ENCODE measurements at places on chromosomes 1 and 21.

DNA sequence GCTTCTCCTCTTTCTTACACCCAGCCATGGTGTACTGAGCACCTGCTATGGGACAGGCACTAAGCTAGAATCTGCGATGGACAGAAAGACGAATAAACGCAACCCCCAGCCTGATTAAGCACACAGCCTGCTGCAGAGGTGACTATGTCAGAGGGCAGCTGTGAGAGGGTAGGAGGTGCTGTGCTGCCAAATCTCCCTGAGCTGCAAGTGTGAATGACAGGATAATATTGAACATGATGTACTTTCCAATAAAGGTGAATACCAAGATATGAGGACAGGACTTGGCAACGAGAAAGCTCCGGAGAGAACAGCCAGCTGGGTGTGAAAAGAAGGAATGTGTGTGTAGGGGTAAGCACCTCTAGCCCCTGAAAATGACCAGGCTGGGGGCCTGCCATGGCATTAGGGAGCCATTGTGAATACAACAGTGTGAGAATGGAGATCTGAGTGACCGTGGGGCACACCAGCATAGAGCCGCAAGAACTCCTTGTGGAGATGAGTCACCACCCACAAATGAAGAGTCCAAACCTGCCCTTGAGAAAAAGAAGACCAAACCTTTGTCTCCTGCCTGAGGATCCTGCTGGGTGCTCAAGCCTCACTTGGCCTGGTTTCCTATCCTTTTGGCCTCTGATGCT lies 83.0 kb upstream of the ATF3 start:
- DNase-seq = peak; percentile 65

DNA sequence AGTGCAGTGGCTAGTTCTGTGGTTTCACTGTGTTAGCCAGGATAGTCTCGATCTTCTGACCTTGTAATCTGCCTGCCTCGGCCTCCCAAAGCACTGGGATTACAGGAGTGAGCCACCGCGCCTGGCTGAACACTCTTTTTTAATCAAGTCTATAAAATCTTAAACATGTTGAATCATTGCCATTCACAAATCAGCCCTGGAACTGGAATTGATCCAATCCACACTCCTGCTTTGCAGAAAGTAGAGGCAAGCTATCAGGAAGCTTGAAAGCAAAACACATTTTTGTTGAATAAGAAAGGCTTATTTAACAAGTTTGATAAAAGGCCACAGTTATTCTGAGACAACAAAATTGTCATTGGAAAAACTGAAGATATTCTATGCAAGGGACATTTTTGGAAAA lies 18.3 kb upstream of the EFHD2 start:
- DNase-seq = no peak

DNA sequence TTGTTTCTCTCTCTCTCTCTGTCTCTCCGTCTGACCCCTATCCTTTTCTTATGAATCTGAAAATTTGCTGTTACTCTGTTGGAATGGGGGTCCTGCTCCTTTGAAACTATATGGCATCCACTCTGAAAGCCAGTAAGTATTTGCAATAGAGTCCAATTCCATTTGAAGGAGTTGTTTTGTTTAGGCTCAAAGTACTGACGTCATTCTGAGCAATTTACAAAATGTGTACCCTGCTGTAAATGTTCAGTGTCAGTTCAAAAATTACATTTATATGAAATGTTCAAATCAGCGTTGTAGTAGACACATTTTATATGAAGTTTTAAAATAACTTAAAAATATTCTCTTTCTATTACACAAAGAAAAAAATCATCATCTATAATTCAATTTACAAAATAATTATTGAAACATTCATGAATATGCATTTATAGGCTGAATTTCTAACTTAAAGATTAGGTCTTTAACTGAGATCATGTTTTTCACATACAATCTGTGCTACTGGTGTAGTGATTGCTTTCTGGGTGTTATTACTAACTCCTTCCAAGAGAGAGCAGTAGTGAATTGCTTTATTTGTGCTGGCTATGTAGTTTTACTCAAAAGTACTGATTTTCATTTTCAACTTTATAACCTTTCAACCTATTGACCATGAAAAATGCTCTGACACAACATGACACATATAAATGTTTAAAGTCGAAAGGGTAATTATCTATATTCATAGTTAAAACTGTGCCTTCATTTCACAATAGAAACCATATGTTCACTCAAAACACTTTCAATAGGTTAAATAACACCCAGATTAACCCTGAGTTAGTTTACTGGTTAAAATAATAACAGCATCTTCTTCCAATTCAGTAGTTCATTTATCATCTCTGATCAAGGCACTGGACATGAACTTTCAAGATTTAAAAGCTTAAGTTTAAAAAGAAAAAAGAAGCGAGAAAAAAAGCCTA lies 253.1 kb upstream of the ADGRL4 start:
- DNase-seq = peak; percentile 37

- DNase-seq = no peak
These were observed 25.2 kb downstream of the COL6A1 start for GRCh38 chr21:46006547-46007491.

GRCh38 chr1:198649968-198650338 lies 11.1 kb downstream of the PTPRC start:
- no peak for DNase-seq

DNA sequence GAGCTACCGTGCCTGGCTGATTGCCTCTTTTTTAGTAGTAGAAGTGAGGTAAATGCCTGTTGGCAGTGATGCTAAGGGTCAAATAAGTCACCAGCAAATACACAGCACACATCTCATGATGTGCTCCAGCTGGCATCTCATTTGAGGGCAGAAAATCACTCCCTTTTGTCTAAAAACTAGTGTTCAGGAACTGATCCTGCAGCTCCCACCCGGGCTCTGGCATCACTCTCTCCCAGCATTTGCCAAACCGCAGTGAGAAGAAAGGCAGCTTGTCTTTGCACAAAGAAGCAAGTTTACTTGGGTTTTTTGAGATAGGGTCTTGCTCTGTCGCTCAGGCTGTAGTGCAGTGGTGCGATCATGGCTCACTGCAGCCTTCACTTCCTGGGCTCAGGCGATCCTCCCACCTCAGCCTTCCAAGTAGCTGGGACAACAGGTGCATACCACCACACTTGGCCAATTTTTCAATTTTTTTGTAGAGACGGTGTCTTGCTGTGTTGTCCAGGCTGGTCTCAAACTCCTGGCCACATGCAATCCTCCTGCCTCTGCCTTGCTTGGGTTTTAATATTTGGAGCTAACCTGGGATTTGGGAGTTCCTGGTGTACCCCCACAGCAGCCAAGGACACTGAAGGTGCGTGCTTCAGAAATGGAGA lies 4.1 kb downstream of the RBP7 start:
- peak; percentile 26 for DNase-seq

- no peak for DNase-seq
These were observed 24.6 kb downstream of the RUNX1 start for GRCh38 chr21:35024513-35024912.

DNA sequence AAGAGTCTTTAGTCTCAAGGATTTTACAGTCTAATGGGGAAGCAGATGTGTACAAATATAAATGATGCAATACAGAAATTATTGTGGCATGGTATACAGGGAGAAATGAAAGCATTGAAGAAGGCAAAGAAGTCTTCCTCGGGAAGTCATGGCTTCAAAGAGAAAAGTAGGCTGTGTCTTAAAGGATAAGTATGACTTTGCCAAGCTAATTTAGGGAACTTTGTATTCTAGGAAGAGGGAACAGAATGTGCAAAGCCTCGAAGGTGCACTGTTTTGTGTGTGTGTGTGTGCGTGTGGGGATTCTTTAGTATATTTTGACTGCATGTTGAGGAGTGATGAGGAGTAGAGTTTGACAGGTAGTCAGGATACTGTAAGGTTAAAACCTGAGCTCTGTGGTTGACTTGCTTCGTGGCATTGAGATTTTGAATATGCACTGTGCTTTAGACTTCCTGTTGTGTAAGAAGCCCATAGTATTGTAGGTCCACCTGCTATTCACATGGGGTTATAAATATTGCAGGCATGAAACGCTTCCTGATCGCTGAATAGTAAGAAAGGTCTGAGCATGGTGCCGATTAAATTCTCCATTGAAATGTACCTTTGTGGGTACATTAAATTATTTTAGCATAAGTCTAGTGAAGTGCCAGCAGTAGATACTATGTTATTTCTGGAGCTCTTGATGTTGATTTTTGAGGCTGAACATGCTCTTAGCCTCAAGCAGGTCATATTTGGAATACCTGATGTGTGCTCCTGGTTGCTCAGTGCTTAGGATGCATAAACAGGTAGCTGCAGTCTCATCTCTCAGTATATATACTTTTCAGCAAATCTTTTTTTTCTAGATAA lies 8.0 kb downstream of the SMAP2 start:
- DNase-seq = no peak

- peak; percentile 36 for DNase-seq
These were observed 662.9 kb downstream of the PLPP3 start for GRCh38 chr1:55916481-55916880.

DNA sequence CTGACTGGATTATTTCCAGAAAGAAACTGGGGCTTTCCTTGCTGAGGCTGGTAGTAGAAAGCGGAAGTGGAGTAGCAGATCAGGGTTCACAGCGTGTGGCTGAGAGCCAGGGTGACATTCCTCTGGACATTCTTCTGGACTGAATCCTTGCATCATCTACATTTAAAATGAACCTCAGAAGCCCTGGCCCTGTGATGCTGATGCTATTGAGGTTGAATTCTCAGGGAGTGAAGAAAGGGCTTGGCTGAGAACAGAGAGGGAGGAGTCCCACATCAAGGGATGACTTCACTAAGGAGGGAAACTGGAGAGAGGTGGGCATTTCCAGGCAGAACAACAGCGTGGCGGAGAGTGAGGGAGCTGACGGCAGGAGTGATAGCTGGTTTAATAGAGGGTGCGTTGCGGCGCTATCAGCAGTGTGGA lies 102.3 kb upstream of the LMO4 start:
- DNase-seq = peak; percentile 99

DNA sequence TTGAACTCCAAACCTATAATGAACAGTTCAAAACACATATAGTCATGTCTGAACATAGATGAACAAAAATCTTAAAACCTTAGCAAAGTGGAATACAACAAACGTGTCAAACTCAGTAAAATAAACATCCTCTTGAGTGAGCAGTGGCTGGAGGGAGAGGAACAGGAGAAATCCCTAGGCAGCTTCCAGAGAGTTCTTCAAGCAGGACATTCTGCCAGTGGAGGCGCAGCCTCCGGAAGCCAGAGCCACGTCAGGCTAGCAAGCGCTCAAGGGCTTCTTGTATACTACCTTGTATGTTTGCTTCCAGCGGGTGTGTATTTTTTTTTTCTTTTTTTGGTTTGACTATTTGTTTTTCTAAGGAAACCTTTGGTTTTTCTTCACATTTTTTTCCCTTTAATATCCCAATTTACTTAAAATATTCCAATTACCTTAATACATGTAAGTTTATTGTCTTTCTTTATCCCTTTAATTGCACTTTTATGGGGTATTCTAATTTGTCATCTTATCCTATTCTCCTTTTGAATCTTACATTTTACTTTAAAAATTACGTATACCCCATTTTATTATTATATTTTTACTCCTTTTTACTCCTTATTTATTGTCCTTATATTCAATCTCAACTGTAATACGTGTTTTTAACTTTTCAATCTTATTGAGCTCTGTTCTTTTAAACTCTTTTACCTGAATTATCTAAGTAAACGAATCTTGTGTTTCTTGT lies 42.0 kb downstream of the COLGALT2 start:
- DNase-seq = no peak

DNA sequence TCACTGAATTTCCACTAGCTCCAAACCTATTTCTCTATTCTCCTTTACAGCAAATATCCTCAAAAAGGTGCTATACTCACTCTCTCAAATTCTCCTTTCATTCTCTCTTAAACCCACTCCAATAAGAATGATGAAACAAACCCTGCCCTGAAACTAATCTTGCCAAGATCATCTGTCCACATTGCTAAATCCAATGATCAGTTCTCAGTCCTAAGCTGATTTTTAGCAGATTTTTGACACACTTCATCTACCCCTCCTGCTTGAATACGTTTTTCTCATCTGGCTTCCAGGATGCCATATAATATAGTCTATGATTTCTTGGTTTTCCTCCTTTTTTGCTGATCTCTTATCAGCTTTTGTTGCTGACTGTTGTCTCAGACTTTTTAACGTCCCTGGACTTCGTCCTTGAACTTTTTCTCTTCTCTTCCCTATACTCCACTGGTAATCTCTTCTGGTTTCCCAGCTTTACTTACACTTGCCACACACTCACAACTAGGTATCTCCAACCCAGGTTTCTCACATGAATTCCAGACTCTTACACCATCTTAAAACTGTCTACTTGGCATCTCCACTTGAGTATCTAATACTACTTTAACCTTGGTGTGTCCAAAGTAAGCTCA lies 35.3 kb downstream of the RERE start:
- DNase-seq = no peak

DNA sequence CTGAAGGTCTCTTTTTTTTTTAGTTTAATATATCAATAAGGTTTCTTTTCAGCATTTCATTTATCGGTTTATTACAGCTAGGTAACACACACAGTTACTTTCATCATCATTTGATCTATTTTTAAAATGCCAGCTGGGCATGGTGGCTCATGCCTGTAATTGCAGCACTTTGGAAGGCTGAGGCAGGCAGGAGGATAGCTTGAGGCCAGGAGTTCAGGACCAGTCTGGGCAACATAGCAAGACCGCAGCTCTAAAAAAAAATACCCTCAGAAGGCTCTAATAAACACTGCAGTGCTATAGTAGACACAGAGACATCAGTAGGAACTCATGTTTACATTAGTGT lies 48.5 kb upstream of the VAMP3 start:
- no peak for DNase-seq

- DNase-seq = peak; percentile 67
These were observed 722 bp downstream of the LZIC start for GRCh38 chr1:9942399-9942938.

DNA sequence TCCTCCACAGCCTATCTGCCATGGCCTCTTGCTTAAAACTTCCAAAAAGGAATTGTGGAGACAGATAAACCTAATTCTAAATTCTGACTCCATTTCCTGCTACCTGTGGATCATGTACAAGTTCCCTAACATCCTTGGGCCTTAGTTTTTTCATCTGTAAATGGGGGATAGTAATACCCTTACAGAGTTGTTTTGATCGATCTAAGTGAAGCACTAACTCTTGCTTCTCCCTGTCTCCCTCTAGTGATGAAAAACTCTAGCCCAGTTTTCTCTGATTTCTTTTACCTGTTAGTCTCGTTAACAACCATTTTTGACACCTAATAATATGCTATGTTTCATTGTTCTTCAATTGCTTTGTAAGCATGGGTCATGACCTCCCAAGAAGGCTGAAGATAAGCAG lies 65.9 kb downstream of the TM2D1 start:
- no peak for DNase-seq

DNA sequence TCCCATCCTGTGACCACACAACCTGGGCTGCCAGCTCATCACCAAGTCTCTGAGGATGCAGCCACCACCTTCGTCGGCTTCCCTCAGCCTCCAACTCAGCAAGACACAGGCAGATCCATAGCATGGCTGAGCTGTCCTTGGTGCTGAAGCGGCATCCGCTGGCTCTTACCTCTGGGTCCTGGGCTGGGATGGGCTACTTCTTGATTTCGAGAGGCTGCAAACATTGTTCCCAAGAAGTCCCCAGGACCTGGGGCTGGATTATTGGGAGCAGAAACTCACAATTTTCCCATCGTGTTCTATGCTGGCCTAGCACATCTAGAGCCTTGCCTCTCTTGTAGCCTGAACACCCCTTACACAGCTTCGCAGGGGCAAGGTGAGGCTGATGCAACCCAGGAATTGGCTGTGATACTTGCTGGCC lies 24.9 kb upstream of the C1QA start:
- DNase-seq = peak; percentile 55

GRCh38 chr1:243354511-243355153 lies 98.8 kb downstream of the SDCCAG8 start:
- peak; percentile 49 for DNase-seq

Data from RPMI7951 (cell line).